ENCODE measurements at places on chromosomes 3 and 15.

DNA sequence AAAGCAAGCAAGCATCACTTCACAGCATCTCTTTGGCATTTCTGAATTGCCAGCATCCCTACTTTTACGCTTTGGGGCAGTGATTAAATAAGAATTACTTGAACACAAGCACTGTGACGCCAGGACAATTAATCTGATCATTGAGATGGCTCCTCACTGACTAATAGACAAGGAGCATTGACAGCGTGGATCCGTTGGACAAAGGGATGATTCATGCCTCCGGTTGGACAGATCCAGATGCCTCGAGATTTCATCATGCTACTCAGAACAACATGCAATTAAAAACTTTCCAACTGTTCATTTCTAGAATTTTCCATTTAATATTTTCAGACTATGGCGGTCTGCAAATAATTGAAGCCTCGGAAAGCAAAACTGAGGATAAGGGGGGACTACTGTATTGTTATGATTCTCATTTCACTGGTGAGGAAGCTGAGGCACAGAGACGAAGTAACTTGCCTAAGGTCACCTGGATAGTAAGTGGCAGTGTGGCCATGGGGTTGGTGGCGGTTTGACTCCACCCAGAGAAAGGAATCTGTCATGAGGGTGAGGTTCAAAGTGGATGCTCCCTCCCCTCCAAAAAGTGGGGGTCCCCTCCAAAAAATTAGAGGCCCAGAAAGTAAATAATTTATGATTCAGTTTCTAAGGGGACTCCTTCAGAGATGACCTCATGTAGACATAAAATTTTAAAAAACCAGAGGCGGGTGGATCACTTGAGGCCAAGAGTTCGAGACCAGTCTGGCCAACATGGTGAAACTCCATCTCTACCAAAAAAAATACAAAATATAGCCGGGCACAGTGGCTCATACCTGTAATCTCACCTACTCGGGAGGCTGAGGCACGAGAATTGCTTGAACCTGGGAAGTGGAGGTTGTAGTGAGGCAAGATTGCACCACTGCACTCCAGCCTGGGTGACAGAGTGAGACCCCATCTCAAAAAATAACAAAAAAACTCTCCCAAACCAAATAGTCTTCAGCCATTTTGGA lies 12.3 kb upstream of the PGPEP1L start:
- DNase-seq: no peak

GRCh38 chr15:88428053-88428452 lies 39.1 kb downstream of the MRPL46 start:
- DNase-seq: no peak

DNA sequence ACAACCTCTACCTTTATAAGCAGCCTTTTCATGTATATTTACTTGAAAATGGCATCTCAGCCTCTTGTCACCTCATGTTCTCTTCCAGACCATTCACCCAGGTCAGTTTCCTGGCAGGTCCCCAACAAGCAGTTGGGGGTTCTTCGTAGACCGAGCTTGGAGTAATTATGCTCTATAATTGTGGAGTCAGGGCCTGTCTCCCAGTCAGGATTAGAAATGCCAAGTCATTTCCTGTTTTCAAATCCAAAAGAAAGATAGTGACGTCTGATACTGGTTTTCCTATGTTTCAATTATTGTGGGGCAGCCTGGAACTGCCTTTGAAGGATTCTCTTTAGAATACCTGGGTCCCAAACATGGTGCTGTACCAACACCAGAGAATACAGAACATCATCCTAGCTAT lies 430.6 kb downstream of the MECOM start:
- no peak for DNase-seq

- no peak for DNase-seq
Observed at GRCh38 chr3:113775516-113775915, 28.7 kb downstream of the ATP6V1A start.

DNA sequence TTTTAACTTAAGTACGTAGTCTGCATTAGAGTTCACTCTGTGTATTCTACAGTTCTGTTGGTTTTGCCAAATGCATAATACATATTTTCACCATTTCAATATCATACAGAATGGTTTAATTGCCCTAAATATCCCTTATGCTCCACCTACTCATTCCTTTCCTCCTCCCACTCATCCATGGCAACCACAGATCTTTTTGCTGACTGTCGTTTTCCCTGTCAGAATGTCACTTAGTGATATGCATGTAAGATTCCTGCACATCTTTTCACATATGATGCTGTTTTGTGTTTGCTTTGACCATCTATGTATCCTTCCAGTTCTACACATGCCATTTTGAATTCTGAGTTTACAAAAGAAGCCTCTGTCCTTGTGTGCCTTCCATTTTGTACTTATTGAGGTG lies 36.7 kb downstream of the EPHA3 start:
- DNase-seq: no peak

- DNase-seq: no peak
Observed at GRCh38 chr3:117480525-117480924, 770.9 kb downstream of the TUSC7 start.

DNA sequence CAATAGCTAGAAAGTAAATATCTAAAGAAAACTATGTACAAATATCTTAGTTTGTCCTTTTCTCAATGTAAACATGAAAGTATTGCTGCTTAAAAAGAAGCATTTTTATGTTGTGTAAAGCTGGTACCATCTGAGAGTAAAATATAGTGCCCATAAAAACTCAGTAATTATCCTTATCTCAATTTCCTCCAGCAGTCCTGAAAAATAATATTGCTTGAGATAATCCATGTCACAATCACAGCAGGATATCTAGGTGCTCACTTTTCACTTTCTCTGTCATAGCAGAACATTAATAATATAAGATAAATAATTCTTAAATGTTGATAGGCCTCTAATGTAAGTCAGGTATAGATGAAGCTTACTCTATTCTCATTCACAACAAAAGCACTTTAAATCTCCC lies 285.5 kb downstream of the ZBBX start:
- no peak for DNase-seq

DNA sequence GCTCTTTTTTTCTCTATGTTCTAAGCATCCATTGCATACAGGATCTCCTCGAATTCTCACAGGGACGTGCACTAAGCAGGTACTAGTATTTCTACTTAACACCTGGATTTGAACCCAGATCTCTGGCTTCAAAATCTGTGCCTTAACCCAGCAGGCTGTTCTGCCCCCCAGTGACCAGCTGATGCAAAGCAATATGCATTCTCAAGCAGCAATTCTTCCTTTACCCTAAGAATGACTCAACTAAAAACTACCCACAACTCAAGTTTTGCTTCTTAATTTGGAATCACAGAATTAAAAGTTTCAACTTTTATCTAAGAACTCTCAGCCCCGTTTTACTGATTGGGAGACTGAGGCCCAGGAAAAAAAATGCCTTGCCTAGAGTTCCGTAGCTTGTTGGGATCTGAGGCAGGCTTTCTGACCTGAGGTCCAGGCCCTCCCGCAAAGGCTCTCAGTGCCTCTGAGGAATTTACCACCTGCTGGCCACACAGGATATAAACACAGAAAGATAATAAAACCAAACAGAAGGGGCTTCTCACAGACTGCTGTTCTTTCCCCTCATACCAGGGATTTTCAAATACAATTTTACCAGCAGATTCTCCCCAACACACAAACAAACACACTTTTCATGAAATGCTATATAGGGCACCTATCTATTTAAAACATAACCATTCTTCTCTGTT lies 115.4 kb upstream of the RAD18 start:
- DNase-seq: no peak

GRCh38 chr3:43817064-43817463 lies 126.3 kb downstream of the ABHD5 start:
- no peak for DNase-seq

DNA sequence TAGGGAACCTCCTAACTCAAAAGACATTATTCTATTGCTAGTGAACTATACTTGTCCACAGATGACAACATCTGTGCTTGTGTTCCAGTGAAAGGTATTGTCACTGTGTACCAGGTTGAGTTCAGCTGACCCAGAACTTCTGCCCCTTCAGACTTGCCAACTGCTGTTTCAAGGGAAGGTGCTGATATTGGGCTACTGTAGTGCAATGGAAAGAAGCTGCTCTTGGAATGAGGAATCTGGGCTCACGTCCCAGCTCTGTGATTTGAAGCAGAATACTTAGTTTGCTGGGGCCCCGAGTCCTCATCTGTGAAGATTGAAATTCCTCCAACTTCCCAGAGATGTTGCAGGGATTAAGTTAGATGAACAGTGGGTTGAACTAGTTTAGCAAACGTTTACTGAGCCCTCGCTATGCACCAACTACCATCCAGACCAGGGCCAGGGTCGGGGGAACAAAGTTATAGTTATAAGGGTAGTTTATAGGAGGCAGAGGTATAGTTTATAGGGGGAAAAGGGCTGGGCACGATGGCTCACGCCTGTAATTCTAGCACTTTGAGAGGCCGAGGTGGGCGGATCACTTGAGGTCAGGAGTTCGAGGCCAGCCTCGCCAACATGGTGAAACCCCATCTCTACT lies 15.9 kb upstream of the UMPS start:
- DNase-seq: no peak

DNA sequence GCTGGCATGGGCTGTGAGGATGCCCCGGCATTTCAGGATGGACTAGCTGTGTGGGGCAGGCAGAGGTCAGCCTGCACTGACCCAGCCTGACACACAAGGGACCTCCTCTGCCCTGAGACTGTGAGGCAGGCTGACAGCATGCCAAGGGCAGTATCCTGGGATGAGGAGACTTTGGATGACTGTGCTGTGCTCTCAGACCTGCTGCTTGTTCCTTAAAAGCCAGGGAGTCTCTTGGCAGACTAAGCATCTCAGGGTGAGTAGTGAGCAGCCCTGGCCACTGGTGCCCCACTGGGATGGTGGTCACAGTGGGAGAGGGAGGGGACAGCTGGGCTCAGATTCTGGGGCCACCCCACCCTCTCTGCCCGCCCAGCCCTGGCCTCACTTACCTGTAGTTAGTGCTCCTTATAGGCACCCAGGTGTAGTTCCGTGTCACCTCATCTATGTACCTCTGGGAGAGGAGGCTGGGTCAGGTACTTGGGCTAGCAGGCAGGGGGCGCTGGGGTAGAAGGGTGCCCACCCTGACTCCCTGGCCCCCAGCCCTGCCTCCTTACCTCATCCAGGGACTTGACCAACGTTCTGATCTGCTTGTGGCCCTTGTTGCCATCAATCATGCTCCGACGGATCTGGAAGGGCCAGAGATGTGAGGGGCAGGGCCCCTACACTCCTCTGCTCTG lies 16.1 kb upstream of the TMEM115 start:
- DNase-seq: no peak

DNA sequence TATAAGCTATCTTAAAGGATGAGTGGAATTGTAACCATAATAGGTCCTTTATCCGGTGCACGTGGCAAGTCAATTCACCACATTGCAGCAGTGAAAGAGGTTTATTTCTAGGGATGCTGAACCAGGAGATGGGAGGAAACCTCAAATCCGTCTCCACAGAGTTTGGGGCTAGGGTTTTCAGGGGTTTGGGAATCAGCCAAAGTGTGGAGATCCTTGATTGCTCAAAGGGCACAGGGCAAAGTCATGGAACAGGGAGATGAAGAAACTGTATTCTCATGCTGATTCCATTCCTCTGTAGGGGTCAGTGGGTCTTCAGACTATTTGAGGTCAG lies 7.2 kb upstream of the RAF1 start:
- DNase-seq: no peak

DNA sequence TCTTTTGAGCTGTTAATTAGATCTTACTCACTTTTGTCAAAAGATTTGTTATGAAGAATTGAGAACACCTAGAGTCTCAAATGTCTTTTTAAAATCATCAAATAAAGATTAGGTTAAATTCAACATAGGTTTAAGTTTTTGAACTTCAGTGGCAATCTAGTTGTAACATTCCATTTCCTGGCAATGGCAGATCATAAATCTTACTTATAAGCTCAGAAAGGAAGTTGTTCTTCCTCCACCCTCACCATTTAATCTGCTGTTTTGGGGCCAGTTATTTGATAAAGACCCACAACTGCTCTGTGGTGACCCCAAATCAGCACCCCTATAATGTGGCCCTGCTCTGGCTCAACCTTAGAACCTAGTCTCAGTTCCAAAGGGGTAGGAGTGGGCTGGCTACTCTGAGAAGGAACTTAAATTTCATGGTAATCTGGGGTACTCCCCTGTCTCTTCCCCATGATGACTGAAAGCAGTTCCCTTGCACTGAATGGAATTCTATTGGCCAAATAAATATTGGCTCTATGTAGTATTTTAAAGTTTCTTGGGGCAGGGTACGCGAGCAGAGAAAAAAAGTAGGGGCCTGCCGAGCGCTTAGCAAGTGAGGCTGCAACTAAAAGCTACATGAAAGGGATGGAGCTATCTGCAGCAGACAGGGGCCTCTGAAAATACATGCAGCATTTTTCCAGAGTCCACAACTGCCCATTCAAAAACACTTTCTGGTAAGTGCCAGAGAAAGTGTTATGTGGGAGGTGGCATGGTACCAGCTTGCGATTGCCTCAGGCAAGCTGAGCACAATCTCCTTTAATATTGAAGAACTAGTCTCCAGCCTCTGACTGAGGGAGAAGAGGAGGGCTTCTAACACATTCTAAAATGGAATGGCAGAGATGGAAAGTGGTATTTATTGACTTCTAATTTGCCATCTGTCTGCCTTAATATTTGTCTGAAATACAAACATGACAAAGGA lies 103.6 kb upstream of the RASGRP1 start:
- no peak for DNase-seq

GRCh38 chr3:190305406-190305805 lies 16.8 kb downstream of the CLDN1 start:
- no peak for DNase-seq

GRCh38 chr3:61913701-61914100 lies 352.3 kb downstream of the PTPRG start:
- no peak for DNase-seq

DNA sequence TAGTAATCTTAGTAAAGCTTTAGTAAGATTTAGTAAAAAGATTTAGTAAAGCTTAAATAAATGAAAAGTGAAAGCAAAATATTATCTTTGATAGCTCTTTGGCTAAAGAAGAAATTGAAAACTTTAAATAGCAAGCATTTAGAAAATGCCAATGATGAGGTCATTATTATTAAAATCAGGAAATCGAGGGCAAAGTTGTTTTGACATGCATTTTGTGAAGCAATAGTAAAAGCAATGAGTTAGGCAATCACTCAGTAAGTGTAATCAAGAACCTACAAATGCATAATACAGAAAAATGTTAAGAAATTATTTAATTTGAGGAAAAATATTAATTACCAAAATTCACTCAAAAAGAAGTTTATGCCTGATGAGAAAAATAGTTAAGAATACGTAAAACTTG lies 280.3 kb upstream of the MME start:
- no peak for DNase-seq

DNA sequence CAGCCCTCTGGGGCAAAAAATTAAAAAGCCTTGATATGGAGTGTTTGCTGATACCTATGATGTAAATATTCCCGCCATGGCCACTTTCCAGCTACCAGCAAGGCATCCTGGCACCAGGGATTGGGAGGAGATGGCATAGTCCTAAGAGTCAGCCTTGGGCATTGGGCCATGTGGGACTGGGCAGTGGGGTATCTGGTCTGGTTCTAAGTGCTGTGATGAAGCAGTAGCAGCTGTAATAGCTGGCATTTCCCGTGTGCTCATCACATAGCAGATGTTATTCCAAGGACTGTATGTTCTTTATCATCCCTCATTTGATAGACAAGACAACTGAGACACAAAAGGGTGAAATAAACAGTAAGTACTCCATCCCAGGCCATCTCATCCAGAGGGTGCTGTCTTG lies 6.9 kb upstream of the SACM1L start:
- no peak for DNase-seq

All from heart left ventricle (tissue), 16 donors.